Liver (tissue), 10 donors: ENCODE measurements at places on chromosomes 7 and 10. TPM values are rescaled to one million over a fixed set of nuclear protein-coding genes. Genes with fewer than 3 reads are reported as not detected.

GRCh38 chr10:118207470-118208007 lies 134.6 kb downstream of the FAM204A start:
- no peak for DNase-seq
- H3K4me3 ChIP-seq: no peak overlapping the region
- H3K27me3 ChIP-seq: no peaks in the 10 kb centered on the region
- no peaks in the 10 kb centered on the region for H3K4me1 ChIP-seq

- H3K4me1 ChIP-seq: no peaks in the 10 kb centered on the region
- H3K27ac ChIP-seq: no peak overlapping the region
- H3K4me3 ChIP-seq: no peak overlapping the region
- peaks cover 7% of the 10 kb centered on the region for H3K27me3 ChIP-seq
- no peaks in the 10 kb centered on the region for H3K36me3 ChIP-seq
These were observed 9.5 kb downstream of the HECW1 start for GRCh38 chr7:43121973-43122372.

- no peak overlapping the region for H3K4me3 ChIP-seq
- peaks cover 51% of the 10 kb centered on the region for H3K4me1 ChIP-seq
- no peak for DNase-seq
- no peaks in the 10 kb centered on the region for H3K36me3 ChIP-seq
- H3K27ac ChIP-seq: peak overlapping the region; percentile 76
- H3K27me3 ChIP-seq: no peaks in the 10 kb centered on the region
These were observed 14.1 kb downstream of the ZMIZ1 start for GRCh38 chr10:79082631-79083596.

Gene ALOX5
- total RNA-seq: 16.9 TPM

Gene BAIAP2L1
- total RNA-seq: 8.6 TPM

DNA sequence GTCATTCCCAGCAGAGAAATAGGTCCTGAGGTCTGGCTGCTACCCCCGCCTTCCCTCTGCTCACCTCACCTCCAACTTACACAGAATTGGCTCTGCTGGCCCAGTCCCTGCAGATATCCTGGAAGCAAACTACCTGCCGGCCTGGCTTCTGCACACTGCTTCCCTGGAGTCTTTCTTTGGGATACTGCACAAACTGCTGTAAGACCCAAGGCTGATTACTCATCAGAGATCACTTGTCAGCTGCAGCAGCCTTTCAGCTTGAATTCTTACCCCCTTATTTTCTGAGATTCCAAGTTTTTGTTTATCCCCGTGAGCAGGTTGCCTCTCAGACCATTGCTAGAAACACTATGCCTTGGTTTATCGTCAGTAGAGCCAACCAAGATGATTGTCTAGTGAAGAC lies 426.4 kb downstream of the PHTF2 start:
- no peak overlapping the region for H3K4me3 ChIP-seq
- no peaks in the 10 kb centered on the region for H3K4me1 ChIP-seq
- no peak overlapping the region for H3K27ac ChIP-seq
- no peaks in the 10 kb centered on the region for H3K27me3 ChIP-seq
- H3K36me3 ChIP-seq: no peaks in the 10 kb centered on the region
- no peak for DNase-seq

DNA sequence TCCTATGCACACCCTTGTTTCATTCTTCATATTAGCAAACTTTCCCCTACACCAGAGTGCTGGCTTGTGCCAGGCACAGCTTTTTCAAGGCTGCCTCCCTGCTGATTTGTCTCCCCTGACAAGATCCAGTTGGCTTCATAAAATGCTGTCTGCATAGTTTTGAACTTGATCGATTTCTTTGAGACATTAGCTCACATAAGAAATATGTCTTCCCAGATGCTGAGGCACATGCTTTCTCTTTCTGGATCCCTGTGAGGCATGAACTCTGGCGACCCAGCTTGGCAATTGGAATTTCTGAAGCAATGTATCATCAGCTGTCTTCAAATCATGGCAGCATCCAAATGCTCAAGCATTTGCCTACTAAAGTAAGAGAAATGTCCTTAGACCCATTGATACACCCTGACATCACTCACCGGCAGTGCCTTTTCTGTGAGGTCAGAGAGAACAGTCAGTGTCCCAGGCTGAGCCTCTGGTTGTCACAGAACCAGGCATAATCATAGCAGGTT lies 616.4 kb upstream of the GHITM start:
- H3K4me1 ChIP-seq: no peaks in the 10 kb centered on the region
- no peak overlapping the region for H3K27ac ChIP-seq

Gene THNSL1
- total RNA-seq: 8.2 TPM

DNA sequence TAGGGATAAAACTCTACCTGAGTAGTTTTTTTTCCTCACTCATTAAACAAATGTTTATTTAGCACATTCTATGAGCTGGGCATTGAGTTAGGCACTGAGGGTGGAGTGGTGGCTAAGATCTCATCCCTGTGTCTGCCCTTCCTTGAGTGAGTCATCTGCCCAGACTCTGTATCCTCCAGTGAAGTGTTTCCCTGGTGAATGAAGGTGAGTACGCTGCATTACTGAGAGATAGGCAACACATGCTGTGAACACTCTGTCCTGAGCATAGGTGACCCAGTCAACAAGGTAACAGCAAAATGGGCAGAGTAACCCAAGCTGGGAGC lies 5.8 kb downstream of the PITX3 start:
- H3K4me1 ChIP-seq: peaks cover 15% of the 10 kb centered on the region
- DNase-seq: no peak
- H3K27me3 ChIP-seq: no peaks in the 10 kb centered on the region
- no peak overlapping the region for H3K4me3 ChIP-seq
- no peak overlapping the region for H3K27ac ChIP-seq

DNA sequence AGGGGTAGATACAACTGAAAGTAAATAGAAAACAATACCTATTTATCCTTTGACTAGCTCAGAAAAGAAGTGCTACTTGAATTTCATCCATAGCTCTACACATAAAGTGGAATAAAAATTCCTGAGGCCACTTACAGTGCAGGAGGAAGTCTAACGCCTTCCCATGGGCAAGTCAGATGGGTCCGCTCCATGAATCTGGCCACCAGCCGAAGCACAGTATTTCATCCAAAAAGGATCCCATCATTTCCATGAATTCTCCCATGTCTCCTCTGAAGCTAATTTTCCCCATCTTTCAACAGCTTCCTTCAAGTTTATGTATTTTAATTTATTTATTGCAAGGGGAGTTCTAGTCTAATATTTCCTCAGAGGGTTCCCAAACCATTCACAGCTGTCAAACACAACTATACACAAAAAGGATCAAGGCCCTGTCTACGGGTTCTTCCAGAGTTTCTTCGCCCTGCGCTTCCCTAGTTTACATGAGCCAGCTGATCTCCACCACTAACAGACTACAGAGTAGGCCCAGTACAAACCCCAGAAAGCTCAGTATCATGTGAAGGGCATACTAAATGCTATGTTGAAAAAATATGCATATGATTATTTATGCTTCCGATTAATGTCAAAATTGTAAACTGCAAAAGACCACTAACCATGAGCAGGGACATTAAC lies 184.7 kb downstream of the DOCK4 start:
- H3K27me3 ChIP-seq: no peaks in the 10 kb centered on the region
- no peak overlapping the region for H3K27ac ChIP-seq
- H3K4me1 ChIP-seq: peaks cover 4% of the 10 kb centered on the region
- no peak overlapping the region for H3K4me3 ChIP-seq
- no peak for DNase-seq

Gene CDH23
- total RNA-seq: 1.5 TPM

- H3K36me3 ChIP-seq: no peaks in the 10 kb centered on the region
- no peak overlapping the region for H3K4me3 ChIP-seq
- H3K4me1 ChIP-seq: peaks cover 10% of the 10 kb centered on the region
- no peaks in the 10 kb centered on the region for H3K27me3 ChIP-seq
- peak overlapping the region; percentile 53 for H3K27ac ChIP-seq
- no peak for DNase-seq
These were observed 219.5 kb downstream of the KIAA1217 start for GRCh38 chr10:24428410-24428782.

Gene CCSER2
- total RNA-seq: 18.2 TPM

DNA sequence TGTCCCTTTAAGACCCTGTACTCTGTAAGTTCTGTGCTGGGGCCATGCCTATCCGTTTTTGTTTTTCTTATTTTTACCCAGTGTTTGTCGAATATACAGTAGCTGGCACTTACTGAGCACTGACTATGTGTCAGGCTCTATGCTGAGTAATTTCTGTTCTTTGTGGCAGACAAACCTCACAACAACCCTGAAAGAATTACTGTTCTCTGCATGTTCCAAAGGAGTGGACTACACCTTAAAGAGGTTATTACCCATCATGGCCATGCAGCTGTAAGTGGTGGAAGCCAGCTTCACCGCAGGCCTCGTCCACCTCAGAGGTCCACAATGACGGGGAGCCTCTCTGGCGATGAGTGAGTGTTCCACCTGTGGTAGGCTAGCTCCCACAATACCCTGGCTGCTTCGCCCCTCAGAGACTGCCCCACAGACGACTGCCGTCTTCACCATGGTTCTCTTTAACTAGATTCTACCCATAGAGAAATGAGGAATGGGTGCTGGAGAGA lies 30.1 kb upstream of the RBM20 start:
- DNase-seq: no peak
- H3K4me3 ChIP-seq: no peak overlapping the region
- no peaks in the 10 kb centered on the region for H3K27me3 ChIP-seq
- H3K4me1 ChIP-seq: no peaks in the 10 kb centered on the region

DNA sequence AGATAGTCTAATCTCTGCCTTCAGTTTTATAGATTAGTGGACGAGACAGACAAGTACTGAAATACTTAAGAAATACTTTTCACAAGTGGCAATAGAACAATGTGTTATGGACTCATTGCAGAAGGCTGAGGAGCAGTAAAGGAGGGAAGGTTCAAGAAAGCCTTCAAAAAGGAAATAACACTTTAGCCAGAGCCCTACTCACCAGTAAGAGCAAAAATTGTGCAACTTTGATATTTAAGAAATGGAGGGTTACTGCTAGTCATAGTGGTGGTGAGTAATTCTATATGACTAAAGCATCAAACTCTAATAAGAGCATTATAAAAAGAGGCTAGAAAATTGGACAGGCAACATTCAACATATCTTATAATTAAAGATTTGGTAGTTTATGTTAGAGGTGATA lies 28.8 kb downstream of the PTPN12 start:
- no peaks in the 10 kb centered on the region for H3K4me1 ChIP-seq
- no peak overlapping the region for H3K27ac ChIP-seq
- no peak for DNase-seq
- no peak overlapping the region for H3K4me3 ChIP-seq
- H3K27me3 ChIP-seq: no peaks in the 10 kb centered on the region
- no peaks in the 10 kb centered on the region for H3K36me3 ChIP-seq

DNA sequence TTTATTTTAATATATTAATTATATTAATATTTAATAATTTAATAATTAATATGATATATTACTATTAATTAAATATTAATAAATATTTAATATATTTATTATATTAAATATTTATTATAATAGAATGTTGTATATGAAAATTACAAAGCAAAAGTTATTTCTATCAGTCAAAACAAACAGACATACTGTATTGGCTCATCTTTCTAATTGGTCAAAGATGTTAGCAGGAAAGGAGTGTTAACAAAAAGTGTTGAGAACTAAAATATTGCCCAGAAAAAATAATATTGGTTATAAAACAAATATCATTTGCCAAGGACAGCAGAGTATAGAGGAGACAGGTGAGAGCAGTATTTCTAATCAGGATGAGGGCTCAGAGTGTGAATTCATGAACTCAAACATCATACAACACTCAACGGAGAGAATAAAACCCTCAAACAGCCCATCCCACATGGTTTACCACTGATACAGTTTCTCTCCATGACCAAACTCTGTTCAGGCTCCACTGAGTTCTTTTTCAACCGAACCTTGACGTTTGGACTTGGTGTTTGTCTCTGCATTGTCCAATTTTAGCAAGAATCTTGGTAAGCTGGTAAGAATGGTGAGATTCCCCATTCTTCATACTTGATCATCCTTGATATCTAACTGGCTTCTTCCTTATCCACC lies 58.0 kb downstream of the TSPAN12 start:
- H3K36me3 ChIP-seq: peaks cover 4% of the 10 kb centered on the region
- DNase-seq: no peak
- no peaks in the 10 kb centered on the region for H3K27me3 ChIP-seq
- H3K27ac ChIP-seq: no peak overlapping the region
